Dorsolateral prefrontal cortex (tissue), 122 donors: ENCODE measurements at places on chromosomes 5 and 9.

- DNase-seq: no peak
These were observed 110.7 kb downstream of the SAXO1 start for GRCh38 chr9:18922161-18922885.

GRCh38 chr5:58491216-58491892 lies at the start of gene GAPT:
TSS of gene GAPT (plus strand) at chr5:58491435. CDS start at chr5:58494537, 3,102 bp downstream.
- no peak for DNase-seq

- no peak for DNase-seq
These were observed 24.4 kb upstream of the VDAC1 start for GRCh38 chr5:134029156-134029555.

DNA sequence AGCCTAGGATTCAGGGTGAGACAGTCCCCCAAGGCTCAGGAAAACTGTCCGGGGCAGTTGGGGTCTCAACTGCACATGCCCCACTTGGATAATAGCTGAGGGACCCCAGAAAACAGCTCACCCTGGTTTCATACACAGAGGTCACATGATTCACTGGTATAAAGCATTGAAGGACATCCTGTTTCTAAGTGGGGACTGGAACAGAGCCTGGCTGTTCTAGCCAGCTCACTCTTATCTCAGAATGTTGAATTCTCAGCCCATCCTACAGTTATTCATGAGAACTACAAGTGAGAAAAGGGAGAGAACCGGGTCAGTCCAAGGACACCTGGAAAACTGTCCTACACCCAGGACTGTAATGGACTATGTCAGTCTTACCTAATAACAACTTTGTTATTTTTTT lies 170.9 kb downstream of the FGF1 start:
- no peak for DNase-seq

- no peak for DNase-seq
These were observed 144.5 kb downstream of the GCNT1 start for GRCh38 chr9:76603448-76603895.

DNA sequence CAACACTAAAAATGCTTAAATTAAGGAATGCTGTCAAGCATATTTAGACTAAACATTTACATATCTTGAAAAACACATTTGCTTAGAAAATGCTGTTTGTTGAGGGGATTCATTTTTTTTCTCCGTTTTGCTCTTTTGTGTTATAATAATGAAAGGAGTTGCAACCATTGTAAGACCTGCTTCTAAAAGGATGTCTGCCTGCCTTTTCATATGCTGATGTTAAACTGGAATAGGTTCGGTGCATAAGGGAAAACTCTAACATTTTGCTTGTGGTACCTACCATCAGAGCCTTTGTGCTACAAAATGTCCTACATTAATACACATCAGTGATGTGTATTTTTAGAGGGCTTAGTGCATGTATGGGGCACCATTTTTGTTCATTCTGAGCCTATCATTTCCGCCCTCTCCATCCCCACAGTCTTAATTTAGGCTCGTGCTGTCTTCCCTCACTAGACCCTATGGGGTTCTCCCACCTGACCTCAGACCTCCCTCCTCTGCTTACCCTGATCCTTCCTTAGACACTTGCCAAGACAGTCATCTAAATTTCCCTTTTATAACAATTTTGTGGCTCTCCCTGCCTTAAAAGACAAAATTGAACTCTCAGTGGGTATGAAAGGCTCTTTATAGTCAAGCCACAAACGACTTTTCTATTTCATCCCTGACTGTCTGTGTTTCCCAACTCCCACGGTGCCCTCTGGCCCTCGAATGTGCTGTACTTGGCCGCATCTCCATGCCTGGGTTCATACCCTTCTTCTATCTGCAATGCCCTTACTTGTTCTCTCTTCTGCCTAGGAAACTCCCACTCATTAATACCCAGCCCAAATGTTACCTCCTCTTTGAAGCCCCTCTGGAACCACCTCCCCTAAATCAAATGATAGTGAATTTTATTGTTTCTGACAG lies 61.2 kb downstream of the CMYA5 start:
- no peak for DNase-seq

DNA sequence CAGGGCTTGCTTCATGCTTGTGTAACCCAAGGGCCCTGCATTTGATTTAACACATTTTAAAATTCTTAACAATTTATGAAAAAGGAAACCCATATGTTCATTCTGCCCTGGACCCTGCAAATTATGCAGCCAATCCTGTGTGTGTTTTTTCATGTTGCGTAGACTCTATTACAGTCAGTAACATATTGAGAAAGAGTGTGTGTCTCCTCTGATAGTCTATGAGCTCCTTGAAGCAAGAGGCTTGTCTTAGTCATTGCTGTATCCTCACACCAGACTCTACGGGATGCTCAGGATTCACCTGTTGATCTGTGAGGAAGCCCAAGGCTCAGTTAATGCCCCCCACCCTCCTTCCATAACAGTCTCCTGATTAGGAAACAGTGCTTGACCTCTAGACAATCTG lies 177.3 kb upstream of the DMAC1 start:
- DNase-seq: no peak

- no peak for DNase-seq
These were observed 38.1 kb upstream of the HNRNPA0 start for GRCh38 chr5:137792303-137792702.

GRCh38 chr5:141362719-141363118 lies 1.2 kb upstream of the PCDHGA5 start:
- no peak for DNase-seq

GRCh38 chr5:91224969-91225368 lies 158.1 kb downstream of the ARRDC3 start:
- no peak for DNase-seq

DNA sequence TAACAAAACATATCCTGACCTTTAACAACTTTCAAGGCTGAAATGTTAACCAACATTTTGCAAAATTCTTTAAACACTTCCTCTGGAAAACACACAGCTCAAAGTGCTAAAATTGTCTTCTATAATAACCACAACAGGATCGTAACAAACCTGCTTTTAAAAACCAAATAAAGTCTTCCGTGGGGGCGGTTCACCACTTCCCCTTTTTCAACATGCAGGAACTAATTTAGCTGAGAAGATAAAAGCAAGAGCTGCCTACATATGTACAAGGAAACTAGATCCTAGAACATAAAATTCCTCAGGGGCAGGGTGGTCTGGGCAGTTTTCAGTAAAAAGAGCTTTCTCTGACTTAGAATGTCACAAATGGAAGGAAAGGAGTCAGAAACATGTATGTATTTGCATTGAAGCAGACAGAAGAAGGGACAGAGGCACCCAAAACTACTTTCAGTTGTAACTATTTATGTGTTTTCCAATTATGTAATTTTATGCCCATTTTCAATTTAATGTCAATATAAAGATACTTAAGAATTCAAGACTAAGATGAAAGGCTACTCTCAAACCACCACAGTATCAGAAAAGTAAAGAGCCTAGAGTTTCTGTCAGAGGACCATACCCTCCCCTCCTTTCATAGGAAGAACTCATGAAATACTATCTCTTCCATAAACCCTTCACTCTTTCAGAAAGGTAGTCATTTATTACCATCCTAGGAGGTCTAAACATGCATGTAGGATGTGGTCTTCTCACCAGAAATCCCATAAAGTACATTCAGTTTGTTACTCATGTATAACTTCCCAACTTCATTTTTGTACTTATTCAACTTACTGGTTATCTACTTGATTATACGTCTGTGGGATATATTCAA lies 185.9 kb upstream of the RASA1 start:
- no peak for DNase-seq

DNA sequence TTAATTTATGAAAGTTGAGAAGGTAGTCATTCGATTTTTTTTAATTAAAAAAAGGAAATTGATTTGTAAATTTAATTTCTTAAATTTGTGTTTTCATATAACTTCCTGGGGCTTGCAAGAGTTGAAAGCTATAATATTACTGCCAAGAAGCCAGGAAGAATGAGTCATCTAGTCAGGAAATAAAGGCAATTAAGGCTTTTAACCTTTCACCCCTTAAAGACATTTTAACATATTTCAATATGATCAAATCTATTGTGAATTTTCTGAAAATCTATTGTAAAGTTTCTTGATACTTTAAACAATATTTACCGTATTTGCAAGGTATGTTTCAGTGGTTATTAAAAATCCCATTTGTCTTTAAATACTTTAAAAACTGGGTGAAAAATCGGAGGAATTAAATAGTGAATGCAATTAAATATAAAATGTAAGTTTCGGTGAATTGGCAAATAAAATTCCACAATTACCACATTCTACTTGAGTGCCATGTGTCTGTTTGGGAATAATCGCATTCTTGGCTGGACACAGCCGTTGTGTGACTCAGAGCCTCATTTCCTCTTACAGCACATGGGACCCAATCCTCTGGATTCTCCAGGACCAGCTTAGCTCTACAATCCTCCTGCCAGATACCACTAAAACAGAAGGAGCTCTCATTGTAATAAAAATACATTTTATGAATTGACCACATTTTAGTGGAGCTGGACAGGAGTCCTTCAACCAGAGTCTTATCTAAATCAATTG lies 310.7 kb downstream of the HCN1 start:
- DNase-seq: no peak

DNA sequence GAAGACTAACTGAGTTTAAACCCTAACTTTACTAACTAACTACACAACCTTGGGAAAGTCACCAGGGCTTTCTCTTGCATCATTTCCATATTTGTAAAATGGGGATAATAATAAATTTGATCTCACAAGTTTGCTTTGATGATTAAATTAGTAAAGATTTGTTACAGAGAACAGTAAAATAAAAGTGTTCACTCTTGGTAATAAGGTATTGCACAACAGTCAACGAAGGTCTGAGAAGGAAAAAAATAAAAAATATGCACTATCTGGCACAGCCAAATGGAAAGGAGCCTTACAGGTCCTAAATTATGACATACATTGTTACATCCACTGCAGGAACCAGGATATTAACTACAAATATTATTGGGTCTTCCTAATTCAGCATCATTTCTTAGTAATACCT lies 160.0 kb upstream of the TMEM161B start:
- no peak for DNase-seq

DNA sequence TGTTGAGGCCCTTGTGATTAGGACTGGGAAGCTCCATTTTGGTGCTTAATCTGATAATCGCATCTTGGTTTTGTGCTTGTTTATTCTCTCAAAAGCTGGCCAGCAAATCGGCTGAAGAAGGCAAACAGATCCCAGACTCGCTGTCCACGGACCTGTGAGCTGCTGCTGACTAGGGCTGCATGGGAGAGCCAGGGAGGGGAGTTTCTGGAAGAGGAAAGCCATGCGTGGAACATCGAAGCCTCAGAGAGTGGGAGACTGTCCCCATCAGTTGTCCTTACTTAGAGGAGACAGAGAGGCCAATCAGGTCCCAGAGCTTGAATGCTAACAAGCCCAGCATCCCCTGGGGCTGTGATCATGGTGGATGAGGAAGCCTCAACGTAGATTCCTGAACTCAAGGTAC lies 23.0 kb upstream of the FOXI1 start:
- no peak for DNase-seq

DNA sequence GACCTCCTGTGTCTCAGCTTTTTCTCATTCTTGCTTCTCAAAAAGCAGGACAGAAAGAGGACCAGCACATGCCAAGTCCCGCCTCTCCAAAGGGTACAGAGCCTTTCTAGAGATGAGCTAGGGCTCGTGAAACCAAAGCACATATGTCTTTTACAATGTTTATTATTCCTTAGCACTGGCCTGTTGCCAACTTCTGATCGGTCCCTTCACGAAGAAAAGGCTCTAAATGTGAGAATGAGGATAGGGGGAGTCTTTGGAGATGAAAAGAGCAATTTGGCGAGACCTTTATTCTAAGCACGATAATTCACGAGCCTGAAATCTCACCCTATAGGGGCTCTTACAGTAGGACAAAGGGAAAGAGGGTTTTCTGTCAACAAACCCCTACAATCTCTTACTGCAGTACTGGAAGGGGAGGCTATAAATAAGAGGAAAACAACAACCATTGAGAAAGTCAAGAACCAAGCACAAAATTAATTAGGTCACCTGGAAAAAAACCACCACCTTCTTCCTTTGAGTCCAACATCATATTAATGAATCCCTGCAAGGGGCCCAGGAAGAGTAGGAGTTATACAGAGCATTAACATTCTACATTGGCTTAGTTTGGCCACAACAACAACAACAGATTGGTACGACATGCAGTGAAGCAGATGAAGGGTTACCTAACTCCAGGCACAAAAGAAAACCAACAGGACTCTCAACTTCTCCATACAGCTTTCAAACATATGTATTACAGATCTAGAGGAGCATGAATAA lies 309.5 kb downstream of the PDE4D start:
- DNase-seq: no peak

DNA sequence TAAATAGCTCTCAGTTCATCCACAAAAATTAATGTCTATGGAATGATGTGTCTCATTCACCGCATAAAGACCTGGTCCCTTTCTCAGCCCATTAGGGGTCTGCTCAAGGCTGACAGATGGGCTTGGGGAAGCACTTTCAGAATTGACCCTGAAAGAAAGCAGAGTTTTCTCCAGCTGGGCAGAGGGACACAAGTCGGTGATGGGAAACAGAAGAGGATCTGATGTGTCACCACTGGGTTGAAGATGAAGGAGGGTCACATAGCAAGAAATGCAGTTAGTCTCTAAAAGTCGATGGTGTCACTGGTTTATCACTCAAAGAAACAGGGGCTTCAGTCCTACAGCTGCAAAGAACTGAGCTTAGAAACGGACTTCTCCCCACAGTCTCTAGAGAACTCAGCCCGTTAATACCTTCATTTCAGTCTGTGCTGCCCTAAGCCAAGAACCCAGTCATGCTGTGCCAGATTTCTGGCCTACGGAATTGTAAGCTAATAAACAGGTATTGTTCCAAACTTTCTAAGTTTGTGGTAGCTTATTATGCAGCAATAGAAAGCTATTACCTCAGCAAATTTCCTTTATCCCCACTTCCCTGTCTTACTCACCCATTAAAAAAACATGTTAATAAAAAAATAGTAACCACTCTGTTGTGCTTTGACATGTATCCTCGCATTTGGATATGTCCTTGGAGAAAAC lies 64.6 kb downstream of the ADAMTS12 start:
- DNase-seq: no peak
